Bronchial epithelial cell (primary cell): ENCODE measurements at places on chromosomes 6 and 20.

GRCh38 chr6:113616701-113617274 is 240.4 kb upstream of the MARCKS start:
- DNase-seq: no peak

GRCh38 chr6:88662653-88663174 is 300.7 kb downstream of the RNGTT start:
- no peak for DNase-seq

DNA sequence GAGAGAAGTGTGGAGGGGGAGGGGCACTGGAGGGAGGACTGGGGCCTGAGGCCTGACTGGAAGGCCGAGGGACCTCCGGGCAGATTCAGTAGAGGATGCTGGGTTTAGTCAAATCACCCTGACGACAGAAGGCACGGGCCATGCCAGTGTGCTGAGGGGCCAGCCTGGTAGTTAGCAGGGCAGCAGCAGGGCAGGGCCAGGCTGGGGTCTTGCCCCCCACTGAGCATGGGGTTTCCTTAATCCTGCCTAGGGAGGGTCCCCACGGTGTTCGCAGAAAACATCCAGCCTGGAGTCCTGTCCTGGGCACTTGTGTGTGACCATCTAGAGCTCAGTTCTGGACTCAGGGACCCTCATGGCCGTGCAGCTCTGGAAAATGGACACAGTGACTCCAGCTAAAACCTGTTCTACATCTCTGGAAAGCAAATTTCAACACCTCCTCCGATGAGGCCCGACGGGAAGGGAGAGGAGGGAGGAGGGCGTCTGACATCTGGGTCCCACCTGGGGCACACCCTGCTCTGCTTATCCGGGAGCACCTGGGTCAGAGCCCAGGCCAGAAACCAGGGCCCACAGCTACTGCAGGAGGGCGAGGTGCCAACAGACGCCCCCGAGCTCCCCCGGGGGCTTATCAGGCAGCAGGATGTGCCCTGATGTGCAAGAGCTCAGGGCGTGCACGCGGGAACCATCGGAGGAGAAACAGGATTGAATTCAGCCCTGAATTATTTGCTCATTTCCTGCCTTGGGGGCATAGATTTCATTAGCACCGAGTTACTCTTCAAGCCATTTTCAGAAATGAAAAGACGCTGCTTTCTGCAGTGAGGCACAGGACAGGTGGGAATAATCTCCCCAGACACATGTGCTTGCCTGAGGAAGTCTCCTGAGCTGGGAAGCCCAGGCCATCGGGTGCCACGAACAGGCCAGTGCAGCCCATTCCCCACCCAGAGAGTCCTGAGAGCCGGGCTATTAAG is 78.0 kb upstream of the MPC1 start:
- peak; percentile 60 for DNase-seq

DNA sequence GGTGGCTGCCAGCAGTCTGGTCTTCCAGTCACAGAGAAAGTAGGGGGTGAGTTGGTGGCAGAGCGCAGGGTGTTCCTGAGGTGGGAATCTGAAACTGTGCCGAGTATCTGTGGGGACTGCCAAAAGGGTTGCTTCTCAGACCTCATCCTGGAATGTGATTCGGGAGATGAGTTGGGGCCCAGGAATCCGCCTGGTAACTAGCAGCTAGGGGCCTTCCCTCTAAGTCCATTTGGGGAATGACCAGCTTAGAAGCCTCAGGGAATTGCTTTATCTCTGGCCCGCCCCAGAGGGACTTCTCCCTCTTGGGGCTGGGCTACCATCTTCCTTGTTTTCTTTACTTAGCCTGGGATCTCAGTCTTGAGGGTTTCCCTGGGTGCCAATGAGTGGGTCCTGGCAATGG is 49.6 kb downstream of the MOCS1 start:
- DNase-seq: no peak

DNA sequence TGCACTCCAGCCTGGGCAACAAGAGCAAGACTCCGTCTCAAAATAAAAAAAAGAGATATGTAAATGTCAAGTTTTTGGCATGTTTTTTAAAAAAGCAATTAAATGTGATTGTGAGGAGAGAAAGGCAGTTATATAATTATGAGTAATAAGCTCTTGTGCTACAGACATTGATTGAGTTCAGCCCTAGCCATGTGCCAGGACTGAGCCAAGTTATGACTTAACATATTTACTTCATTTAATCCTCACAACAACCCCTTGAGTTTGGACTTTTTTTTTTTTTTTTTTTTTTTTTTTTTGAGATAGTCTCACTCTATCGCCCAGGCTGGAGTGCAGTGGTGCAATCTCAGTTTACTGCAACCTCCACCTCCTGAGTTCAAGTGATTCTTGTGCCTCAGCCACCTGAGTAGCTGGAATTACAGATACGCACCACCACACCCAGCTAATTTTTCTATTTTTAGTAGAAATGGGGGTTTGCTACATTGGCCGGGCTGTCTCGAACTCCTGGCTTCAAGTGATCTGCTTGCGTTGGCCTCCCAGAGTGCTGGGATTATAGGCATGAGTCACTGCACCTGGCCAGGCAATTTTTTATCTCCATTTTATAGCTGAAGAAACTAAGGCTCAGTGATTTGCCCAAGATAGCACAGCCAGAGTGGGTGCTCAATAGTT is 15.0 kb upstream of the CSE1L start:
- DNase-seq: no peak

GRCh38 chr6:13437218-13437996 is 50.0 kb downstream of the GFOD1 start:
- DNase-seq: no peak

- no peak for DNase-seq
Observed at GRCh38 chr6:125968493-125968892, 11.9 kb downstream of the HINT3 start.

- no peak for DNase-seq
Observed at GRCh38 chr20:33079259-33079658, at the start of gene BPIFB4. BPIFB4 (plus strand) TSS chr20:33079643; CDS start chr20:33081527, 1,884 bp downstream.

DNA sequence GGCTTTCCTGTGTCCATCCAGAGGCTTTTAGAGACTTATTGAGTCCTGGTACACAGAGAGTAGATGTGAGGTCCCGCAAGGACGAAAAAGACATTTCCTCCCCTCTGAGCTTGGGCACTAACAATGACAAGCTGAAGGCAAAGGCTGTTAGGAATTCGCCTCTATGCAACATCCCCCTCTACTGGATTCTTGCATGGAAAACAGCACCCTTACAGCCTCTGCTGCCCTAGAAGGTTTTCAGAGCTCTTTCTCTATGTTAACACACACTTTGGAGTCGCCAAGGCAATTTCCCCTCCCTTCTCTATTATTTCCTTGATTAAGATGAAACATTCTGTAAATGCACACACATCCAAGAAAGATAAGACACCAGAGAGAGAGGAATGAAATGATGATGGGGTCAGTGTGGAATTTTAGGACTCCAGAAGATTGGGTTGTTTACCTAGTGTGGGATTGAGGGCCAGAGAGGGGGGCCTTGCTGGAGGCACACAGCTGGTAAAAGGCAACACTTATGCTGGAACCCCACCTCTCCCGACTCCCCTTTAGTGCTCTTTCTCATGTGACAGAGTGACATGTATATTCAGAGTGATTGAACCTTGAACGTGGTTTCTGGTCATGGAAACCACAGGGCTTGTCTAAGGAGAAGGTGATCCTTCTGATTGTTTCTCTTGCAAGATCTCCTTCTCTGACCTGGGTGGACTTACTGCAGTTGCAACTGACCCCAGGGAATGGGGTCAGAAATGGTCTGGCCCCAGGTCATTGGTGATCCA is 300.7 kb downstream of the CLIC5 start:
- DNase-seq: peak; percentile 77

GRCh38 chr6:156956286-156956685 is 179.1 kb downstream of the ARID1B start:
- no peak for DNase-seq

- DNase-seq: no peak
Observed at GRCh38 chr6:27176096-27176495, 71.4 kb upstream of the PRSS16 start.

- DNase-seq: no peak
Observed at GRCh38 chr20:38894091-38894847, 31.9 kb upstream of the FAM83D start.

DNA sequence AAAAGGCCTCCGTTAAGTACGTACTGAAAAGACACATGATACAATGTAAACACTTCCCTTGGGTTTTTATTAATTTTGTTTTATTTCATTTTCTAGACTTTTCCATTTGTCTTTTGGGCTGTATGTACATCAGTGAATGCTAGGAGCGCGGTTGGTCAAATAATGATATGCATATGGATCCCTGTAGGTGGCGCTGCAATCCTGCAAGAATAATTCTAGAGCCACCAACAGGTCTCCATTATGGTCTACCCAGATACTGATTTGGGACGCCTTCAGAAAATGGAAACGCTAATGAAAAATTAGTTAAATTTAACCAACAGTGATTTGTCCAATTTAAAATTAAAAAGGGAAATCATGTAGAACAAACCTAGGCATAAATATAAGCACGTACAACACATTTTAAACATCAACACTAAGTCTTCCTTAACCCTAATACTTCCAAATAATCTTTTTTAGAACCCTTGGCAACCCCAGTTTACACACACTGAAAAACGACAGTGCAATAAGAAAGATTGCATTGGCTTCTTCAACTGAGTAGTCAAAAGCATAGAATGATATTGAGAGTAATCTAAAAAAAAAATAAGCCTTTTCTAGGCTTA is 433.5 kb downstream of the RFPL4B start:
- peak; percentile 65 for DNase-seq

DNA sequence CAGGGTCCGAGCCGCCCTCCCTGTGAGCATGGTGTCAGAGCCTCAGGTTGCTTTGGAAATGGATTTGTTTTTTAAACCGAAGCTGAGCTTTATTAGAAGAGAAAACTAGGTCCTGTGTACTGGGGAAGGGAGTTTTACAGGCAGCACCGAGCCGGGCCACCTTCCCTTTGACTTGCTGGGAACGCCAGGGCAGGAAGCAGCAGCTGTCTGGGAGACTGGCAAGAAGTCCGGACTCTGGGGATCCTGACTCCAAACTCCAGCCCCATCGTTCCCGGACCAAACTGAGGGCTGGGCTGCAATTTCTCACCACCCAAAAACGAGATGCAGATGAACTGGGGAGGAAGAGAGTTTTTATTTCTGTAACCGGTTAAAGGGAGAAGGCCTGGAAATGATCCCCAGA is 214.9 kb upstream of the KCNG1 start:
- no peak for DNase-seq

GRCh38 chr20:62161347-62161746 is 17.8 kb downstream of the SS18L1 start:
- peak; percentile 82 for DNase-seq

DNA sequence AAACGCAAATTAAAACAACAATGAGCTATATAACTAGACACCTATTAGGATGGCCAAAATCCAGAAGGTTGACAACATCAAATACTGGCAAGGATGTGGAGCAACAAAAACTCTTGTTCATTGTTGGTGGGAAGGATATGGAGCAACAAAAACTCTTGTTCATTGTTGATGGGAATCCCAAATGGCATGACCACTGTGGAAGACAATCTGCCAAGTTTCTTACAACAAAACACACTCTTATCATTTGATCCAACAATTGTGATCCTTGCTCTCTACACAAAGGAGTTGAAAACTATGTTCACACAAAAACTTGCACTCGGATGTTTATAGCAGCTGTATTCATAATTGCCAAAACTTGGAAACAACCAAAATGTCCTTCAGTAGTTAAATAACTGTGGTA is 61.8 kb upstream of the LAMA2 start:
- no peak for DNase-seq

- DNase-seq: no peak
Observed at GRCh38 chr6:158002951-158003853, 21.5 kb downstream of the SYNJ2 start.

GRCh38 chr20:33893314-33893713 is 82.2 kb downstream of the CHMP4B start:
- DNase-seq: peak; percentile 55

DNA sequence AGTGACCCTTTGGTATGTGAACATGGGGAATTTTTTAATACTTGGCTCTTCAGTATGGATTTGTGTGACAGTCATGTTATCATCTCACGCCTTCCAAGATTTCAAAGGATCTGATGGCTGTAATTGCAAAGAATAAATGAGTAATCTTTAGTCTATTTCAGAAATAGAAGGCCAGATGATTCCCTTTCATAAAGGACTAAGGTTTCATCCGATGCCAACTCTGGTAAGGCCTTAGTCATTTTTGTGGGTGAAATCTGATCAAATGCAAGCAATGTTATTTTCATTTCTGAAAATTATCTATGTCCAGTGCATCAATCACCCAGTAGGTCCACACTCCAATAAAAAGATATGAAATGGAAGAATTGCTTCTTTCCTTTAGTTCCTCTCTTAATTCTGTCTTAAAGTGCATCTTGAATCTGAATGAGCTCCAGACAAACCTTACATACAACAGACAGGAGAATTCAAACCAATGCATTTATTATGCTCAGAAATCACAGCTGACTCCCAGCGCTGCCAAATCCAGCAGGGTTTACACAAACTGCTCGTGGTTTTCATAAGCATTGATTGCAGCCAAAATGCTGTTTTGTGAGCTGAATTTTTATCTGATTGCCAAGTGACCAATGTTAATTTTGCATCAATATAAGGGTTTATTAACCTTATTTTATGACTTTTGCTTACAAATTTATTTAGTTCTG is 565.2 kb upstream of the MARCKS start:
- DNase-seq: no peak

DNA sequence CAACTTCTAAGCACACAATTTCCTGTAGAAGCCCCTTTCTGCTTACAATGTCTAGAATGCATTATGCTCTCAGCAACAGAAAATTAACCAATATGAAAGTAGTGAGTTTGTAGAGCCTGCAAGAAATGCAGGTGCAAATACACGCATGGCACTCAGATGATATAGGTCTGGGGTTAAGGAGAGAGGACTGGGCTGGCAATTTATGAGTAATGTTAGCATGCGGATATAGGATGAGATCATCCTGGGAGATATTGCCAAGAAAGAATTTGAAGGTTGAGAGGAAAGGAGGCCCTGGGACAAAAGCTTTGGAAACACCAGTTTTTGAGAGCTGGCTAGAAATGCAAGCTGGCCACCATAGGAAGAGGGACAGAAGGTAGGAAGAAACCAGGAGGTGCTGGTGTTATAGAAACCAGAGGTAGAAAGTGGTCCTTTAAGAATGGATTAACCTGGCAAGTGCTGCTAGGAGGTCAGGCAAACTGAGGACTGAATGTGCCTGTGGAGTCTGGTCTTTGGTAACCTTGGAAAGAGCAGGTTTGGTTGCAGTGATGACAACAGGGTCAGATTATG is 183.2 kb upstream of the MYLIP start:
- peak; percentile 83 for DNase-seq

GRCh38 chr20:61719691-61720347 is 345.9 kb downstream of the TAF4 start:
- DNase-seq: no peak

DNA sequence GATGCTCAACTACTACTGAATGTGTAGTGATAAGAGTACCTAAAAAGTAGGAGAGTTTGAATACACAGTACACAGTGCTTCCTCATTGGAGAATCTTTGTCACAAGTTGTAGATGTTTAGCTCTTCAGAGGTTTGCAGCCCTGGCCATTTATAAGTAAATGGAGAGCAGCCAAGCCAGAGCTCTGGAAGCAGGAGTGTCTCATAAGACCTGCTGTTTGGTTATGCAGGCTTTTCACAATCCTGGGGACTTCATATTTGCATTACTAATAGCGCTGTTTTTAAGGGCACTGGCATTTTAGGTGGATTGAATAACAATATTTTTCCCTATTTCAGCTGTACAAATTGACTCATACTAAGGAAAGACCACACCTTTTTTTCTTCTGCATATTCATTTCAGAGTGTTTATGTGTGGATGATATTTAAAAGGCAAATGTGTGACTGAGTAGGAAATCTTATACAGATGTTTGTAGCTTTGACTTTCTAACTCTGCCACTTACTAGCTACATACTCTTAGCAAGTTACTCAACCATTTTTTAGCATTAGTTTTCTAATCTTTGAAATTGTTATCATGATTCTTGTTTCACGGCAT is 730.5 kb upstream of the MAP3K7 start:
- DNase-seq: no peak
